ENCODE measurements at places on chromosomes 5 and 9.

DNA sequence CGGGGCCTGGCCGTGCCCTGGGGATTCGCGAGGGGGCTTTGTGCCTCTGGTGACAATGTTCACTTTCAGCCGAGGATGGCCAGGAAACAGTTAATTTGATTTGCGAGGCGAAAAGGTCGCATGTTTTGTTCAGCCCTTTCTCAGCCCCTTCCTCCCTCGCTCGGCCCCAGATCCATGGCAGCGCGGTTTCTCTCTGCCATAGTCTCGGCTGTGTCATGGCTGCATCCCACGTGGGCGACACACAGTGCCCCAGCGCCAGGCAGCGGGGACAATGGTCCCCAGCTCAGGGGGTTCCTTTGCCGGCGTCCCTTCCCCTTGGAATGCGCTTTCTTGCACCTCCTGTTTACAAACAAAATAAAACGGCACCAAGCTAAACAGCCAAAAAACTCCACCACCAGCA, 370.3 kb upstream of the IRX2 start:
- no peak for DNase-seq

- no peak for DNase-seq
Measured at GRCh38 chr5:95283761-95284571, 928 bp downstream of the MCTP1 start.

GRCh38 chr9:134007150-134007549, 15.0 kb upstream of the VAV2 start:
- DNase-seq: no peak

DNA sequence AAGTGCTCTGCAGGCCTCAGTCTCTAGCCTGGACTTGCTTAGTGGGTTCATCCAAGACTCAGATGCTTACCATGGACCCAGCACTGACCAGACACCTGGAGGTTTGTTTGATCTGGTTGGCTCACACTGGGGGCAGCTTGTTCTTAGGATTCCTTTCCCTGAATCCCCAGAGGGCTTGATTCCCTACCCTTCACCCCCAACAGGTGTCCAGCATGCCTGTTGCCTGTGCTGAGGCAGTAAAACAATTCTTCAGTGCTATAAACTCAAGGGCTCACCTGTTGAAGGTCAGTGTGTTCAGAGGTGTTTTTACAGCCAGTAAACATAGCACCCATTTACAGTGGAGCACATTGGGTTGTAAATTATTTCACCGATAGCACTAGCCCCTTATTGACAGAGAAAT, 123.8 kb upstream of the KLF4 start:
- no peak for DNase-seq

DNA sequence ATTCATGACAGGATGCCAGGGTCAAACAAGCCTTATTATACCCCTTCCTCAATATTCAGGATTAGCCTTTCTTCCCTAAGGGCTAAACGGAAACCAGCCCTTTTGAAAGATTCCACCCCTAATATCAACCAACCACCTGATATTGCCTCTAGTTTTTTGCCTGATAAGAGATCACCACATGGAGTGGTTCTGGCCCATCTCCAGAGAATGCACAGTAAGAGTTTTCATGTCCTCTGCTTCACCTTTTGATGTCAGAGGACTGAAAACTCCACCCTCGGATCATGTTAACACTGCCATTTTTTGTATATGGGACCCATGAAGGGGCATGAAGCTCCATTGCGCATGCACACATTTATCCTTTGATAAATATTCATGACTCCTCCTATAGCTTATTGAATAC, 5.8 kb upstream of the LNPEP start:
- DNase-seq: no peak

DNA sequence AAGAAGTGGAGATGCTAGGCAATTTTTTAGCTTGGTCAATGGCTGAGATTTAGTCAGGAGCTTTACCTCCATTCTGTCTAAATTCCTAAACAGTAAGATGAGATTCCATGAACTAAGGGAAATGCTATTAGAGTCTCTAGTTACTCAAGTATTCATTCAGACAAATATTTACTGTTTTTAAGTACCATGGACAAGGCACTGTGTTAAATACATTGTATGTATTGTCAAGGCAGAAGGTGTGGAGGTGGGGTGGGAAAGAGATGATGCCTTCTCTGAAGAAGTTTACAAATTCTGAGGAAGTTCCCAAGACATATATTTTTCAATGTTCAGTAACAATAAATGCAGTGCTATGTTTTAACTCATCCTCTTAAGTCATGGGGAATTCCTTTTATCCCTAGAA, 459.9 kb upstream of the NMUR2 start:
- DNase-seq: no peak

- DNase-seq: no peak
Measured at GRCh38 chr5:168947212-168947868, 353.6 kb downstream of the SLIT3 start.

DNA sequence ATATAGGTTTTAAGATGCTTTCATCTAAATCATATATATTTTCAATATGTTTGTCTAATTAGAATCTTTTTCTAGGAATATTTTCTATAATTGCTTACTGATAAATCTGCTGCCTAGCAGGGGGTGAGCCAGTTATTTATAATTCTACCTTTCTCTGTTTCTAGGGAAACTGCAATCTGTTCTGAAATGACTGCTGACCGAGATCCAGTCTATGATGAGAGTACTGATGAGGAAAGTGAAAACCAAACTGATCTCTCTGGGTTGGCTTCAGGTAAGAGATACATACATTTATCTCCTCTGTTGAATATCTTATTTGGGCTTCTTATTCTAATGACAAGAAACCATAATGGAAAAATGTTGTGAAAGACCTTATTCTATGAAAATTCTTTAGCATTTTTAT, 127.3 kb downstream of the XRCC4 start:
- DNase-seq: no peak

GRCh38 chr9:33506626-33507370, 17.3 kb upstream of the ANKRD18B start:
- no peak for DNase-seq

GRCh38 chr5:123207081-123207537, 118.1 kb downstream of the PRDM6 start:
- DNase-seq: no peak

- DNase-seq: no peak
Measured at GRCh38 chr5:135505973-135506372, 29.8 kb downstream of the NEUROG1 start.

DNA sequence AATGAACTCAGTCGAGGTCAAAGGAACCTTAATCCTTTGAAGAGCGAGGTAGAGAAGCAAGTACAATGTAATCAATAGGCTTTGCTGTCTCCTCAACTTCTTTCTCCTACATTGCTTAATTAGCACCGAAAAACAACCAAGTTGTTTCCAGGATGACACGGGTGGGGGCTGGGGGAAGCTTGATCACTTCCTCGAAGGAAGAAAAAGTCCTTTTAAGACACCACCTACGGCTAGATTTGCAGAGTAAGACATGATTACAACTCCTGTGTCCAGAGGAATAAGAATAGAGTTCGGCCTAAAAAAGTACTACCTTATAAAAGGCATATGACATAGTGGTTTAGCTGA, 811 bp upstream of the ARRDC3 start:
- no peak for DNase-seq

- DNase-seq: no peak
Measured at GRCh38 chr5:150291388-150292385, 2.1 kb upstream of the CAMK2A start.

DNA sequence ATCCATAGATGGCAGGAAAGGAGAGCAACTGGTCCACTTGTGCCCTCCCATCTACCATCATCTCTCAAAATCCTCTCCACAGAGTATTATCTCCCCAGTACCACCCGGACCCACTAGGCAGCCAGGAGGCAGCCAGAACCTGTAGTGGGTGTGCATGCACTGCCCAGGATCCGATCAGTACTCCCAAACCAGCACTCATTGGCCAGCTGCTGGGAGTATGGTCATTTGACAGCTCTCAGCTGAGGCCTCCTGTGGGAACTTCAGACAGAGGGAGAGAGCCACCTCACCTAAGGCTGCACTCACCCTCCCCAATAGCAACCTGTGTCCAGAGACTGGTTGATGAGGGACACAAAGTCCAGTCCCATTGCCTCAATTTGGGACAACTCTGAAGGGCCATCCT, 286.0 kb downstream of the TRIM36 start:
- no peak for DNase-seq

DNA sequence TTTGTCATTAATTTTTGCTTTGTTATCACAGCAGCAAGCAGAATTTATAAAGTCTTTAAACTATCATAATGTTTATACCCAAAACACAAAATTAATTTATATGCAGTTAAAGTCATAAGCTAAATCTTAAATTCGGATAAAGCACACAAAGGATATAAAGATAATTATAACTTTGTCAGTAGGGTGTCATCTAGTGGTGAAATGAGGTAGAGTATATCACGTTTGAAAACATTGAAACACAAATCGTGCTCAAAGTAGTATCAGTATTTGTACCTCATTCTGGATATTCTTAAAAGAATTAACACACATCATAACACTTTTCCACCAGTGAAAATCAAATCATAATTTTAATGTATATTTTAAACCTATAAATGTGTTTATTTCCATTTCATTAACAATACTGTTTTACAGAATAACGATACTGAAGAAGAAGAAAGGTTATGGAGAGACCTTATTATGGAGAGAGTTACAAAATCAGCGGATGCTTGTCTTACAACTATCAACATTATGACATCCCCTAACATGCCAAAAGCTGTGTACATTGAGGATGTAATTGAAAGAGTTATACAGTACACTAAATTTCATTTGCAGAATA, 129.5 kb downstream of the NIPBL start:
- DNase-seq: no peak

DNA sequence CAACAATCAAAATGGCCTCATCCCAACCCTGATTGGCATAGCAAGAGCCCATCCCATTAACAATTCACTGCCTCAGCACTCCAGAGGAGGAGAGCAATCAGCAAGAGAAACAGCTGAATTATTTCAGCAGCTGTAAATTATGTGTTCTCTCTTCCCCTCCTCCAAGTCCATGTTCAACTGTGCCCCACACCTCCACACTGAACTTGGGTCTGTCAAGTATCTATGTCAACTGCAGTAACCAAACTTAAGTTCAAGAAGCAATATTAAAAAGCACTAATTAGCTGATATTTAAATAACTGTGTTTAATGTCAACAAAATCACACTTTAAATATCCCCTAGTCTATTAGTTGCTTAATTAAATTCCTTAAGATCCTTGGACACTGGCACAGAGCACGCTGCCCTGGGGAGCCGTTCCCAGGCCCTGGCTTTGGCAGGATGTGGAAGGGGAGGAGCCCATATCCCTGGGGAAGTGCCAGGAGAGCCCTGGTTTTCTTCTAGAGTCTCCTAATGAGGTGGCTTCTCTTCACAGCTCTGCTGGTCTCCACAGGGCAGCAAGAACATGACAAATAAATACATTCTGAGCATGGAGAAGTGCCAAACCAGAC, 50.6 kb downstream of the SIL1 start:
- DNase-seq: no peak

DNA sequence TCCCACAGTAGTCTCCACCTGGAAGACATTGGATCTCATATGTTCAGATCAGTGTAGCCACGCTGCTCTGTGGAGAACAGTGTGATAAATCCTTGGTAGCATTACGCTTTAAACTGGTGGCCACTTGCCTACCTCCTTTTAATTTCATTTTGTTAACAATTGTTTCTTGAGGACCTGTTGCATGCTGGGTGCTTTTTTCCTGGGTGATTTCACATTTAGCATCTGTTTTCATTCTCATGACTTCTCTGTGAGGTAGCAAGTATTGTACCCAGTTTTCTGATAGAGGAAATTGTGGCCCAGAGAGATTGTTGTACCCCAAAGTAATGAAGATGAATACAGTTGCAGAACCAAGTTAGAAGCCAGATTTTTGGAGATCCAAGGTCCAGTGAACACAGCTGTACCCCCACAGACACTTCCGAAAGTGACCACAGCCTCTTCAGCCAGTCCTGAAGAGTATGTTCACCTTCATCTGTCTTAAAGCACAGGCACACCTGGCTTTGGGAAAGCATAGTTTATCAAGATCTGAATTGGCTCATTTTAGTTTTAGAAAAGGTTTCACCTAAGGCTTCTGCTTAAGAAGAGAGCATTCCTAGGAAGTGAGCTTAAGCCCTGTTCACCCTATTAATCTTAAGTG, 75.2 kb downstream of the F2RL2 start:
- no peak for DNase-seq

GRCh38 chr9:6873857-6874256, 116.1 kb downstream of the KDM4C start:
- DNase-seq: no peak

- no peak for DNase-seq
Measured at GRCh38 chr5:22699319-22699718, 153.8 kb downstream of the CDH12 start.

DNA sequence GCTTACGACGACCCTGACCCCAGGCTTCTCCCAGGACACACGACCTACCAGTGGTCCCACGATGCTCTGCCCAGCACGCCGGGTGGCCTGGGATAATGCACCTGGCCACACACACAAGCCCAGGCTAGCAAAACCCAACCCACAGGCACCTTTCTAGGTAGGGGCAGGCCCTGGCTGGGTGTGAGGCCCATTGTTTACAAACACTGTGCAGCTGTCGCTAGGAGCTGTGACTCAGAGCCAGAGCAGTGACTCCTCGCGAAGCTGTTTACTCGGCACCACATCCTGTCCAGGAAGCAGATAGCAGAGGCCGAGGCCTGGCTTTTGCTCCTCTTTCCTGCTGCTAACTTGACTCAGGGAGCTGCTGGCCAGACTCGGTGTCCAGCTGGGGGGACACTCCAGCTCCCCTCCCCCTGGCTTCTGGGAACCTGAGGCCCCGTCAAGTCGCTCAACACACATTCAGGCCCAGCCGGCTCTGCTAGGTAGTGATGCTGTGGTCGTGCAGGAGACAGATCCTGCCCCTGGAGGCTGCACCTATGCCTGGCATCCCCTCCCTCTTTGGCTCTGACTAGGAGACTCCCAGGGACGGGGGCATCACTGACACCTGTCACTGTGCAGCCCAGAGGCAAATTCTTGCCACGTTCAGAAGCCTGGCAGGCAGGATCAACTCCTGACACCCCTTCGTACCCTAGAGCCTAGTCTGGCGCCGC, 12.8 kb upstream of the RALGDS start:
- peak; percentile 41 for DNase-seq

GRCh38 chr9:124887832-124888231, 25.9 kb downstream of the ARPC5L start:
- no peak for DNase-seq

GRCh38 chr5:64557911-64558310, 52.1 kb downstream of the RGS7BP start:
- DNase-seq: no peak

DNA sequence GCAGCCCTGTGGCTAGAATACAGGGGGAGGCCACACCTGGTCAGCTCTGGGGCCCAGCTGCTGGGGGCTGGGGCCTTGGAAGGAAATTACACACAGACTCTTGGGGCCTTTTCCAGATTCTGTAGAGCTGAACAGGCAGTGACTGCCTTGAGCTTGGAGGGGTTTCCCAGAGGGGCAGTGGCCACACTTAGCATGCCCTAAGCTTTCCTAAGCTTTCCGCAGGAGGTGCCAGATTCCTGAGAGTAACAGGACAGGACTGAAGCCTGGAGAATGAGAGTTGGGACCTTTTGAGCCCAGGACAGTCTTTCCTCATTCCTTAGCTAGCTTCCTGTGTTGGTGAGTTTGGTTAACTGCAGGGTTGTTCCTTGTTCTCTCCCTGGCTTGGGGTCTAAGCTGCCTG, 1.4 kb downstream of the TBC1D13 start:
- DNase-seq: no peak

GRCh38 chr5:606526-607399, 5.4 kb upstream of the CEP72 start:
- no peak for DNase-seq
